C1 segment of cervical spinal cord (tissue), 14 donors: ENCODE measurements at places on chromosomes 6 and 20.

GRCh38 chr20:49447946-49448809 lies 34.3 kb downstream of the KCNB1 start:
- DNase-seq = no peak

DNA sequence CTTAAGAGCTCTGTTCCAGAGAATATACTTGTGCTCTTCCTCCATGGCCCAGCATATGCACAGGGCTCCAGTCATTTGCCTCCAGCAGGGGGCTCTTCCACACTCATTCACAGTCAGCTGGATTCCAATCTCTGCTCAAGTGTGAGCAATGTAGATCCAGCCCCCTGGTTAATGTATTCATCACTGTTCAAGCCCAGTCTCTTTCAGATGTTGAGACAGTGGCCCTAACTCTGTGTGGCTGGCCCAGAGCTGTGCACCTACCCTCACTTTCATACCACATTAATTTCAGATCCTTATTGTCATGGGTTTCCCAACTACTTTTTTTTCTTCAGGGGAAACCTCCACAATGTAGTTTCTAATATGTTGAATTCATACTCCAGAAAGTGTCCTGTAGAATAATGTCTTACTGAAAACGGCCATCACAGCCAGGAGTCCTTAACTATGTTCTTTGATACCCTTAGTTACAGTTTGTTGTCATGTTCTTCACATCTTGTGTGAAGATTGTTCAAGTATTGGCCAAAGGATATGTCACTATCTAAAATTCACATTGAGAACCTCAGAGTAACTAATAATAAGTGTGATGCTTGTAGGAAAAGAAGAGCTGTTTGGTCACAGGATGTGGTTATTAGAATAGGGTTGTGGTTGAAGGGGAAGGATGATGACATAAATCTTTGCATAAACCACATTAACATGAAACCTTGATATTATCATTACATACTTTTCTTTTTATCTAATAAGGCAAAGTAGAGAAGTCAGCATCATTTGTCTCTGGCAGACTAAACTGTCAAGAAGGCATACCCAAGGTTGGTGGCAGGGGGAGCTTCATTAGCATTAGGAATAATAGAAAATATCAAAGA lies 14.4 kb upstream of the HLA-DQA1 start:
- DNase-seq = no peak

DNA sequence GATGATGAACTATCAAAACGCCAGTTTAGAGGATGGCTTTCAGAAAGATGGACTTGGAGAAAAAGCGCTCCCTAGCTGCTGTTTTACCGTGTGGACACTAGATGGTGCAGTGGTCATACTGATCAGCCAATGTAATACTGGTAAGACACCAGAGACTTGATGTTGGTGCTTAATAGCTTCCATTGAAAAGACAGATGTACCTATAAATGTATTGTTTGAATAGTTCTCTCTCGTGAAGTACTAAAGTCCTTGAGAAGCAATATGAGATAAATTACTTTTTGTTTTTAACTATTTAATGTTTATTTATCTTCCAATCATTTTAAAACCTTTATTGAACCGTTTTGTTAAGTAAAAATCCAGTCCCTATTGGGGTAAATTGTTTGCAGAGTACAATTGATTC lies 63.9 kb upstream of the FUCA2 start:
- no peak for DNase-seq

DNA sequence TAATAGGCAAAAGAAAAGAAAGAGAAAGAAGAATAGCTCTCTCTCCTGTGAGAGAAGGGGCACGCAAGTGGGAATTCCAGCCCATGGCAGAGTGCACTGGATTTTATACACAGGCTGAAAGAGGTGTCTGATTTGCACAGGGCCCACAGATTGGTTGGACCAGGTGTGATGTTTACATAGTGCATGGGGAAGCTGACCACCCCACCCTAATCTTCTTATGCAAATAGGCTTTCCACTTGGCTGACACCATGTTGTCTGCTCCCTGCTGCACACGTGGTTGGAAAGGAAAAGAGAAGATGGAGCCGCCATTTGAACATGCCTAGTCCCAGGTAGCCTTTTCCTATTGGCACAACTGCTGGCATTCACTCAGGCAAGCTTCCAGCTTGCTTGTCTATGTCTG lies 20.2 kb downstream of the MICA start:
- DNase-seq = no peak

DNA sequence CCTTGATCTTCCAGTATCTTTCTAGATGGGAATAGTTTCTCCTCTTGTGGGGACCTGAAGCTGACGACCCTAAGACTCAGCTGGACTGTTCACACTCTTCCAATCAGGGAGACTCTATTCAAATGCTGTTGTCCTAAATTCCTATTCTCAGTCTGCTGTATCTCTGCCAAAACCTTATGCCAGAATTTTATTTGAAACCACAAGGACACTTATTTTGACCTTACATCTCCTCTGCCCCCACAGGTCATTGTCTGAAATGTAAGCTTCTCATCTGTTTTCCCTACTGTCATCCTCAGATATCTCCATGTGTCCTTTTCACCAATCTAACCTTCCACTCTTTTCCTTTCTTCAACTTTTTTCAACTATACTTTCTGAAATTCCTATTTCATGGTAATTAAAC lies 289.5 kb upstream of the SGK1 start:
- no peak for DNase-seq
